ENCODE measurements at places on chromosomes 4 and X.
A peak's percentile ranks its signal among the peaks of the same experiment; 100 is the strongest.

DNA sequence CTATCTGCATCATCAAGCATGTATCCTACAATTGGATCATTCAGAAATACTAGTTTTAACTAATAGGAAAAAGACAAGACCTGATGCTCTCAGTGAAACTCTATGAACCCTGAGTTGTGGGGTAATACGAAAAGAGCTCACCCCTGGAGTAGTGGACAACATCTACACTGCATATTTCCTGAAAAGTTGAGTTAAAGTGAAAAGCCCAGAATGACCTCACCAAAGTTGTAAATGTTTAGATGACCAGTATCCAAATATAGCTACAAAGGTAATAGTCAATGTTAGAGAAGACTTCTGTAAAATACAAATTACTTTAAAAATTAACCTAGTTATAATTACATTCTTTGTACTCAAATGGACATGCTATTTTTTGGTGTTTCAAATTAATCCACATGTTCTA is 52.8 kb upstream of the SRPX start:
- no peak for DNase-seq

- DNase-seq: no peak
These were observed 38.6 kb upstream of the TMEM184C start for GRCh38 chr4:147578593-147578992.

DNA sequence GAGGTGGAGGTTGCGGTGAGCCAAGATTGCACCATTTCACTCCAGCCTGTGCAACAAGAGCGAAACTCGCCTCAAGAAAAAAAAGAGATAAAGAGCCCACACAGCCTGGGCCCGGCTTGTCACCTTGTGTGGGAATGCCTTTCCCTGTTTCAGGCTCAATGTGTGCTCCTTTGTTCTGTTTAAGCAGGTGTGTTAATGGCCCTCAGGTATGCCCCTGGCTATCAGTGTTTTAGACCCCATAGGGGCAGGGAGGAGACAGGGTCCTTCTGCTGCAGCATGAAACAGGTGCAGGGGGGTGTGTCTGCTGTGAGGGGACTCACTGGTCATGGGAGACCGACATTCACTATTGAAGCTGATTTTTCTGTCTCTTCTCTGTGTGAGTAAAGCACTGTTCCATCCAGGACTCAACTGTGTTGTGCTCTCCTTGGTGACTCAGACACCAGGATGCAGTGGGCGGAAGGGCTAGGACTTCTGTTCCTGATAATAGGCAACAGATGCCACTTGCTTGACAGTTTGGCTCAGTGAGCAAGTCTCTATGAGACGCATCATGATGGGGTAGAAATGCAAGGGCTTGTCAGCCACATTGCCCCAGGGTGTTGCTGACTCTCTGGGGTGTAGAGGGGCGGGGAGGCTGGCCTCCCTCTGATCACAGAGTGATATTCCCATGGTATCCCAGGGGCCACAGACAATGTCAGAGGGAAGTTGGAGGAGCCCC is 15.6 kb upstream of the LAP3 start:
- DNase-seq: no peak

DNA sequence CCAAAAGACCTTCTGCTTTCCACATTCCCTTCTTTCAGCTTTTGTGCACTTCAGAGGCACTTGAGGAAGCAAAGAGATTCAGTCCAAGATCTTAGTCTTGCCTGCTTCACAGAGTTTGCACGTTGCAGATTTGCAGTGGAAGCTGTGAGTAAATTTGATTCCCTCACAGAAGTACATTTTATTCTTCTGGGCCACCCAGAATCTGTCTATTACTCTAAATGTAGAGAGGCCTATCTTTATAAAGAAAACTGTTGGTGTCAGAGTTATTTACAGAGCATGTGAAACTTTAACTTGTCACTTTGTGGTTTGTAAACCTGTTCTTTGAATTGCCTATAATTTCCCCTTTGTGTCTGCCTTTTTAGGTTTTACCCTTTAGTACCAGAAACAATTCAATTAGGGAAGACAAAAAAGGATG is 15.5 kb downstream of the SPRY1 start:
- DNase-seq: no peak

DNA sequence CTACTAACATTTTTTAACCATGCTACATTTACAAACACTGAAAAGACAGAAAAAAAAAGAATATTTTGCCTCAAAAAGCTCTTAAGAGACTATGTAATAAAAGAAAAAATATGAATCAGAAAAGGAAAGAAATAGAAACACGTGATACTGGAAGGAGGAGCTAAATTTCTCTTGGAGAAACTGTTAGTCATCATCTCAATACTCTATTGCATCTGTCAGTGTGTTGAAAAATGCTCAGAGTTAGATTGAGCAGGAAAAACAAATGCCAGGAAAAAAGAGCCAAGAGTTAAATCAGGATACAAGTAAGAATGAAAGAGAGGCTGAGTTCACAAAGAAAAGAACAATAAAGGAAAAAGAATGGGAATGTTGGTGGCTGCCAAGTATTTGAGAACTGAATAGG is 2.6 kb downstream of the RAB28 start:
- DNase-seq: no peak

- peak; percentile 1 for DNase-seq
These were observed 648.7 kb upstream of the DIPK2B start for GRCh38 chrX:45849261-45849862.

- no peak for DNase-seq
These were observed 171.3 kb downstream of the UNC5C start for GRCh38 chr4:95377366-95377900.

DNA sequence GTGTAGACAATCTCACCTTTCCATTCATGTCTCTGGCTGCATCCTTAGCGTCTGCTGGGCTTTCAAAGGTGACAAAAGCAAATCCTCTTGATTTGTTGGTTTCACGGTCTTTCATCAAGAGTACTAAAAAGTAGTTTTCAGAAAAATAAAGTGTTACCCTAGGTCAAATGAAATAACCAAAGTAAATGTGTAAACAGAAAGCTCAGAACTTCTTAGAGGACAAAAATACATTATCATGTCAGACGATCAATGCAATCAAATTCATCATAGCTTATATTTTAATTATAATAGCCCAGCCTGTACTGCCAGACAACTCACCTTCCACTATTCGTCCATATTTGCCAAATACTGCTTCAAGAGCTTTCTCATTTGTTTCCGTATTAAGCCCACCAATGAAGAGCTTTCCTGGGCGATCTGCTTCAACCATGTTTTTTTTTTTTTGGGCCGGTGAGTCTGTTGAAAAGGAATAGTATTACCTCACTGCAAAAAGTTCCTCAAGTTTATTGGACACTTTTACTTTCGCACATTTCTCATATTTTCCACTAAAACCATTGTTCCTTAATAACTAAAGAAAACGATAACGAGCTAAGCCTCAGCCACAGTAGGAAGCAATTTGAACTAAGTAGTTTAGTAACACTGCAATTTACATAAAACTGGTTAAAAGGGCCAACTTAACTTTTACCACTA is 1.4 kb downstream of the RBMX start:
- peak; percentile 1 for DNase-seq

- DNase-seq: peak; percentile 62
These were observed 982 bp downstream of the PDLIM5 start for GRCh38 chr4:94452476-94453371.

- DNase-seq: no peak
These were observed 894.7 kb upstream of the INTU start for GRCh38 chr4:126737899-126738526.

DNA sequence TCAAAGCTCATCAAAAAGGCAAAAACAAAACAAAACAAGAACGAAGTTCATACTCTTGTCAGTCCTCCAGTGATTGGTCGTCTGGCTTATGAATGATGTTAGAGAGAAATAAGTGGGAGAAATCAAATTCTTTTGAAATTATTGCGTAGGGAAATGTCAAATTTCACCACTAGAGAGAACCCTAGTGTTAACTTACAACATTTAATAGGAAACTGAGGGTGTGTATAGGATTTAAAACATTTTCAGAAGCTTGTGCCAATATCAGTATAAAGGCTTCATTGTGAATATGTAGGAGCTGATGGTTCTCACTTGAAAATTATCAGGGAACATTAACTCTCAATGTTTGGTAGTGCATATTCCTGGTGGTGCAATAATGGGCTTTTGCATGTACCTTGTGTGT is 17.4 kb downstream of the ADH6 start:
- DNase-seq: no peak

DNA sequence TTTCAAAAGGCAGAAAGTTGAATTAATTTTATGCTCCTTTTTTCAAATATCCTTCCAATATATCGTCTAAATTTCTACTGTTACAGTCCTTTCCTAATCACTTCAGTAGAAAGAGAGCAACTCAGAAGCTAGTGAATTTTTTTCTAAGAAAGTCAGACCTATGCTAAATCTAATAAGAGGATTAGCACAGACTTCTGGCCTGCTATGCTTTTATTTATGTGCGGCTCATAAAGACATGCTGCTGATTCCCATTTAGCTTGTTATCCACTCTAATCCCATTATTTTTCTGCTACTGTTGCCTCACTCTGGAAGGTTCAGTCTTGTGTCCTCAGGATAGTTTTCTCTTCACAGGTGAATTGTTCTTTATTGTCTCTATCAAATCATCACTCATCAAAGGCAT is 473.5 kb upstream of the FAM241A start:
- no peak for DNase-seq

- no peak for DNase-seq
These were observed 260.5 kb upstream of the DDX53 start for GRCh38 chrX:22739276-22739675.

DNA sequence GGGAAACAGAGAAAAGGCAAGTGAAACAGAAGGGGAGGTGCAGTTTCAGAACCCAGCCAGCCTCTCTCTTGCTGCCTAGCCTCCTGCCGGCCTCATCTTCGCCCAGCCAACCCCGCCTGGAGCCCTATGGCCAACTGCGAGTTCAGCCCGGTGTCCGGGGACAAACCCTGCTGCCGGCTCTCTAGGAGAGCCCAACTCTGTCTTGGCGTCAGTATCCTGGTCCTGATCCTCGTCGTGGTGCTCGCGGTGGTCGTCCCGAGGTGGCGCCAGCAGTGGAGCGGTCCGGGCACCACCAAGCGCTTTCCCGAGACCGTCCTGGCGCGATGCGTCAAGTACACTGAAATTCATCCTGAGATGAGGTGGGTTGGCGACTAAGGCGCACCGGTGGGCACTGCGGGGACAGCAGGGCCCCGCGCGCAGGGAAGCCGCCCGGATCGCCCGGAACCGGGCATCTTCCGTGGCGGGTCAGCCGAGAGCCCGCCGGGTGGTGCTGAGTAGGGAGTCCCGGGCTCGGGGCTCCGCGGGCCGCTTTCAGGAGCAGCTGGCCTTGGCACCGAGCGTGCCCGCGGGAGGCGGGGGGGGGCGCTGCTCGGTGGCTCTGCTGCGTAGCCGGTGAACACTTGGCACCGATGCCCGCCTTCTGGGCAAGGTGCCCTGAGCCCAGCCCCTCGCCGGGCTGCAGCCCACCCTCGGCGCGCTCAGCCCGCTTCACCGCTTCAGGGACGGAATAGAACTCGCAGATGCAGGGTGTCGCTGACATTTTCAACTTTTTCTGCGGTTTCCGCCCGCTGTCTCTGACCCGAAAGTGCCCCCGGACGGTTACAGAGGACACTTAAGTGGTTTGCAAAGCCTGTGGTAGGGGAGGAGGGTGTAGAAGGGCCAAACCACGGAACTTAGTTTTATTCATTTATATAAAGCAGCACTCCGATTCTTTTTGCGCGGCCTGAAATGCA is at the start of gene CD38:
TSS of gene CD38 (plus strand) at position 40 of the 953 bp plus-strand sequence. CDS start at position 127, 87 bp downstream.
- DNase-seq: peak; percentile 47

DNA sequence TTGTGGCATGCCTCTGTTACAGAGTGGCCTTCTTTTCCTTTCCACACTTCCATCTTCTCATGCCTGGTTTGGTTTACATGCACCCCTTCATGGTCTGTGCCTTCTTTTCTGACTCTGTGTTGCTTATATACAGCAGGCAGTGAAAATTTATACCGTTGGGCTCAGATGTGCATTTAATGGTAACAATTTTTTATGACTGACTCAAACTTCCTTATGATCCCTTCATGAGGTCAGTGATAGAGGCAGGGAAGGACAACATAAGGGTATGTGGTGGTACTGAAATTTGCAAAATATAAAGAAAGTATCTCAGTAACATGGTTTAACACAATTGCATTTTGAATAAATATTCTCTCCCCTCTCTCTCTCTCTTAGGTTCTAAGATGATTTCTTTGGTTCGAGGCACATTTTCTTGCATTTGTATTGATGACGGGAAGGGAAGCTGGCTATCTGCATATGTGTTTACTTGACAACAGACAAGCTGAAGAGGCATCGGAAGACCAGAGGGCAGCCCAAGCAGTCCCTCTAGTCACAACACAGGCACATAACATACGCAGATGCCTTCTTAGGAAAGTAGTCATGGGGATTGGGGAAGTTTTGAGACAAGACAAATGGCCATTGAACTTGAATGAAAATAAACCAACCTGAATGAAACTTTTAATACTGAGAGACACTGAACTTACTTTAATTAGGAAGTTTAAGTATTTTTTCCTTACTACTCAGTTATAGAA is 163.3 kb upstream of the LEF1 start:
- no peak for DNase-seq

DNA sequence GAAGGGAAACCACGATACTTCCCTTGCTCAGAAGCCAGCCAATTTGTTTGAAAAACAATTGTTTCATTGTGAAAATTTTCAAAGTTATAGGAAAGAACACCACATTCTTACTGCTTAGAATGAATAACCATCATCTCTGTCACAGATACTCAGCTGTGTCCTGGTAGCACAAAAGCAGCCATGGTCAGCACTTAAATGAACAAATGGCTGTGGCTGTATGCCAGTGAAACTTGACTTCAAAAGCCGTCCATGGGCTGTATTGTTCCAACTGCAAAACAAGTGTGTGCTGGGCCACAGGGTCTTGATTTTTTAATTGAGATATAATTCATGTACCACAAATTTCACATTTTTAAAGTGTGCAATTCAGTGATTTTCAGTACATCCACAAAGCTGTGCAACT is 19.6 kb downstream of the NSDHL start:
- peak; percentile 49 for DNase-seq

DNA sequence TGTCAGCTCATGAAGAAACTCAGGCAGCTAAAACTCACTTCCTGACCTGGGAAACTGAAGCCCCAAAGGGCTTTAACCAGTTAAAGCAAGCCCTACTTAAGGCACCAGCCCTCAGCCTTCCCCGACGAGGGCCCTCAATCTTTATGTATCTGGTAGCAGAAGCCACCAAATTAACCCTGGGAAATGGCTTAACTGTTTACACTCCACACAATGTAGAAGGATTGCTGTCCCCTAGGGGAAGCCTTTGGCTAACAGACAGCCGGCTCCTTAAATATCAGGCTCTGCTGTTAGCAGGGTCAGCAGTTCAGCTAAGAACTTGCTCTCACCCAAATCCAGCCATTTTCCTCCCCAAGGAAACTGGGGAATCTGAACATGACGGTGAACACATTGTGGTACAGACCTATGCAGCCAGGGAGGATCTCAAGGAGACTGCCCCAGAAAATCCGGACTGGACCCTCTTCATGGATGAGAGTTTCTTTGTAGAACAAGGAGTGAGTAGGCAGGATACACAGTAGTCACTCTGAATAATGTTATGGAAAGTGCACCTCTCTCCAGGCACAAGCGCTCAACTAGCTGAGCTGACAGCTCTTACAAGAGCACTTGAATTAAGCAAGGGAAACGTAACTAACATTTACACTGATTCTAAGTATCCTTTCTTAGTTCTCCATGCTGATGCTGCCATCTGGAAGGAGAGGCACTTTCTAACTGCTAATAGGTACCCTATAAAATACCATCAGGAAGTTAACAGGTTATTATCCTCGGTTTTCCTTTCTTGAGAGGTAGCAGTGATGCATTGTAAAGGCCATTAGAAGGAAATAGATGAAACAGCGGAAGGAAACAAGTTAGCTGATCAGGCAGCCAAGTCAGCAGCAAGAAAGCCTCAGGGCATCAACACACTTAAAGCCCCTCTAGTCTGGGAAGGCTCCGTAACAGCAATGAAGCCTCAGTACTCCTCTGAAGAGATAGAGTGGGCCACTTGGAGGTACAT is 9.6 kb upstream of the NAF1 start:
- no peak for DNase-seq

- DNase-seq: no peak
These were observed 324.2 kb downstream of the GBA3 start for GRCh38 chr4:23016981-23017380.
